ENCODE measurements at places on chromosomes 5 and 9.

DNA sequence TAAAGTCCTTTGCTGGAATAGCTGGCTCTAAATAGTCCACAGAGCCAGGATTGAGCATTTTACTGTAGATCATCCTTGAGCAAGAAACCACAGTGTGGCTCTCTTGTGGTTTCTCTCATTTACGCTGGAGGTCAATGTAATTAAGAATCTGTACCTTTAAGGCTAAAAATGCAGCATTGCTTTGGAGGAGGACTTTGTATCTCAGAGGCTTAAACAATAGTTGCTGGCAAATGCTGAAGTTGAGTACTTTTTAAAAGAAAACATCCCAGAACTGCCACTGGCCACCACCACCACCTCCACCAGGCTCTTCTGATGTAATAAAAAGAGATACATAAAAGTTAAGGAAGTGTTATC, 177.3 kb upstream of the ADAMTSL1 start:
- no peak for DNase-seq

GRCh38 chr9:133355881-133356357, 368 bp downstream of the SURF1 start:
- no peak for DNase-seq

- DNase-seq: peak; percentile 4
These were observed 14.0 kb downstream of the IL33 start for GRCh38 chr9:6229619-6230018.

DNA sequence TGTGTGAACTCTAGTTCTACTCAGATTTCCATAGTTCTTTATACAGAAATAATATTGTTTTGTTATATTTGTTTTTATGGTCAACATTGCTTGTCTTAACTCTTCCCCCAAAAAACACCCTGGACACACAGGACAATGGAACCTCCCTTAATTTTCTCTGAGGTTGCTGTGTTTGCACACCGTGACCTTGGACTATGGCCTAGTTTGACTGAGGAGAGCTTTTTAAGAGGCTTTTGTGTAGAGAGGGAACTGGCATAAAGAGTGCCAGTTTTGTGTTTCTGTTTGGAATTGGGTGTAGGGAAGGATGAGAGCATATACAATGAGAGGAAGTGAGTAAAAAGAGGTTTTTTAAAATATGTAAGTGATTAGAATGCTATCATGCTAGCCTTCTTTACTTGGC, 101.1 kb upstream of the MEF2C start:
- peak; percentile 1 for DNase-seq

- DNase-seq: no peak
These were observed 42.1 kb downstream of the UBQLN1 start for GRCh38 chr9:83665580-83666200.

- no peak for DNase-seq
These were observed 515 bp downstream of the LCP2 start for GRCh38 chr5:170296935-170297588.

DNA sequence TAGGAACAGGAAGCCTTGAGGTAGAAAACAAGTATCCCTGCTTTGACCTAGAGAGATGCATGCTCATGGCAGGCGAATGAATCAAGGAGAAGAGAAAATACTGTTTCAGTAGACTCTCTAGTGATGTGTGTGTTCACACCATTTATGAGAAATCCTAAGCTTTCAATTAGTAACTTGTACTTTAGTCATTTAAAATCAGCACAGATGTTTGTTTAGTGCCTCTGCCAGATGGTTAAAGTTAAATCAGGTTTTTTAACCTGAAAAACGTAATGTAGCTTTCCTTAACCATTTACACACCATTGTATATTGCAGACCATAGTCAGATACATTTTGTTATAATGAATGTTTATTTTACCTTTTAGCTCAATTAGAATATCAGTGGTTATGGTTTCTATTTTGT, 5.0 kb downstream of the TJP2 start:
- no peak for DNase-seq

DNA sequence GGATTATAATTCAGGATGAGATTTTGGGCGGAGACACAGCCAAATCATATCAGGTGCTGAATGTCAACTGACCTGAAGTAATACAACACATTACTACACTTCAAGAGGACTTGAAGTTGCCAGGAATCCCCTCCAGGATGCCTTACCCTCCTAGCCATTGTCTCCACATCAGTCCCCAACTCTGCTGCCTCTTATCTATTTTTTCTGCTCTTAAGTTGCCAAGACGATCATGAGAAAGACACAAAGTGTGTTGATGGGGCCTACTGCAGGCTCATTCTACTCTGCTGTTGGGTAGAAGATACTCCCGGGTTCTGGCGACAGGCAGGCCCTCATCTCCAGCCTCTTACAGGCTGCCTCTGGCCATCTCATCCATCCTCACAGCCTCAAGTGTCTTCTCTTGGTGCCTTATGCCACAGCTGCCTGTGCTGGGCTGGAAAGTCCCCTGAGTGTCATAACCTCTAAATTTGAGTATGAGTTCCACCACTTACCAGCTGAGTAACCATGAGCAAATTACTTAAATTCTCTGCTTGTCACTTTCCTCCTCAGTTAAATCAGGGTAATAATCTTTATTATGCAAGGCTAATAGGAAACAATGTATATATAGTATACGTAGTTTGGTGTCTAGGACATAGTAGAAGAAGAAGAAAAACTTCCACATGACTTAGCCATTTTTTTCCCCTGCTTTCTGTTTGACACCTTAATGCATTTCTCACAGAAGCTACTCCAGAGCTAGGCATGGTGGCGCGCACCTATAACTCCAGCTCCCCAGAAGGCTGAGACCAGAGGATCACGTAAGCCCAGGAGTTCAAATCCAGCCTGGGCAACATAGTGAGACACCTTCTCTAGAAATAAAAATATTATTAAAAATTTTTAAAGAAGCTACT, 73.0 kb upstream of the SNX2 start:
- no peak for DNase-seq

GRCh38 chr5:175107865-175108264, 336.1 kb downstream of the DRD1 start:
- no peak for DNase-seq

GRCh38 chr9:106653213-106653612, 209.8 kb upstream of the ZNF462 start:
- DNase-seq: no peak

DNA sequence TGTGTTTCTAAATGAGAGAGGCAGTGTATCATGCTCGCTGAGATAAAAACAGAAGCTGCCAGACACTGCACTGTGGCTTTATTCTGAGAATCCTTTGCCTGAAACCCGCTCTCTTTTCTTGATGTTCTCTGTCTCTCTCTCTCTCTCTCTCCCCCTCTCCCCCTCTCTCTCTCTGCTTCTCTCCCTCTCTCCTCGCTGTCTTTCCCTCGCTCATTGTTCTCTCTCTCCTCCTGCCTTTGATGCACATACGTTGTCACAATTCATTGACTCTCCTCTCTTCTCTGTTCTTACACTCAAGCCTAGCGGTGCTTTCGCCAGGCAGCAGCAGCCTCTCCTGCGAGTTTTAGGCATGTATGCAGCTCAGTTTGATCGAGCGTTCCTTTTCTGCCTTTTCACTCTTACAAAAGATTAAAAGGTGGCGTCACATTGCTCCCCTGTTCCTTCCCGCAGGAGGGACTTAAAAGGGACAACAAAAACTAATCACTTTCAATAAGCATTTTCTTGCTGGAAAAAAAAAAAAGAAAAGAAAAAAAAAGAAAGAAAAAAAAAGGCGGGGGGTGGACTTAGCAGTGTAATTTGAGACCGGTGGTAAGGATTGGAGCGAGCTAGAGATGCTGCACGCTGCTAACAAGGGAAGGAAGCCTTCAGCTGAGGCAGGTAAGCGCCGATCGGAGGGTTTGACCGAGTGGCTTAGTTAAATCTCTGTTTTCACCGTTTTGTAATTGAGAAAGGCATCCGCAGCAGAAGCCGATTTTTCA, 717.9 kb upstream of the WWC1 start:
- DNase-seq: no peak

DNA sequence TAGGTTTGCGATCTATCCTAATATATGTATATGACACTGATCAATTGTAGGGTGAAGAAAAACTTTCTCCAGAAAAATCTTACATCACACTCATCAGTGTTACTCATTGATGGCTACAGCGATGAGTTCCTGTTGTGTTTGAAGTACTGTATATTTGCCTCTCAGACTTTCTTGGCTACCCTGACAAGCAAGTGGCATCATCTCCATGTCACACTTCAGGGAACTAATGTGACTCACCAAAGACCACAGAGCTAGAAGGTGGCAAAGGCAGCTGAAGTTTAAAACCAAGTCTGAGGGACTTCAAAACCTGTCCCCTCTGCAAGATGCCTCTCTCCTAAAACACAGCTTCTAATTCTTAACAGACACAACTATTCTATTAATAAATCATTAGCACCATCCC, 451.4 kb downstream of the CTNND2 start:
- DNase-seq: no peak

GRCh38 chr5:154205441-154206117, 15.0 kb downstream of the GALNT10 start:
- DNase-seq: no peak

- DNase-seq: no peak
These were observed 131.8 kb downstream of the EFNA5 start for GRCh38 chr5:107538805-107539445.

GRCh38 chr9:91246846-91247245, 114.9 kb downstream of the AUH start:
- DNase-seq: no peak

DNA sequence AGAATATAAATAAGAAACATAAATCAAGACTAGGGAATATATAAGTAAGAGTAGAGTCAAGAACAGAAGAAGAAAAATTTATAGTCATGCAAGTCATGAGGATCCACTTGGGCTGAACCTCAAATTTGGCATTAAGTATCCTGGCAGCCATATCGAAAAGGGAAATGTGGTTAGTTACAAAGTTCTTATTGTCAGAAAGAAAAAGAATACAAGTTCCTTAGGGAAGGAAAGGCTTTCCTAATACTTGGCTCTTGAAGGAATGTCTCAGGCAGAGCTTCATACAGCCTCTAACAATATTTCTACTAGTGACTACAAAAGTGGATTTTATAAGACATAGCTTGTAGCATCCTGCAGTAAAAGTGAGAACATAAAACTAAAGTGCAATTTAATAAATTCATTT, 45.4 kb downstream of the TMEM252 start:
- DNase-seq: no peak

DNA sequence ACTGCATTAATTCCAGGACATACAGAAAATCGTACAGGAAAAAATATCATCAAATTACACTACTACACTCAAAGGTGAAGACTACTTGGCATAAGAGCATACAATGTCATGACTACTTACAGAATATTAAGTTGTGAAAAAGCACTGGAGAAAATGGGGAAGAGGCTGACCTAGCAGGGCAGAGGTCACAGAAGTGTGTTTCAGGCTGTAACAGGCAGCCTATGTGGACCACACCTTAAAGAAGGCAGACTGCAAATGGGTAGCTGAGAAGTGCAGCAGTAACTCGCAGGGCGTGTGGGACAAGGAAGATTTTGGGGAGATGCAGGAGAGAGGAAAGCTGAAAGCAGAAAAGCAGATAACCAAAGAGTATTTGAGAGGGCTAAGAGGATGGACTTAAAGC, 167.0 kb upstream of the PIK3R1 start:
- no peak for DNase-seq

DNA sequence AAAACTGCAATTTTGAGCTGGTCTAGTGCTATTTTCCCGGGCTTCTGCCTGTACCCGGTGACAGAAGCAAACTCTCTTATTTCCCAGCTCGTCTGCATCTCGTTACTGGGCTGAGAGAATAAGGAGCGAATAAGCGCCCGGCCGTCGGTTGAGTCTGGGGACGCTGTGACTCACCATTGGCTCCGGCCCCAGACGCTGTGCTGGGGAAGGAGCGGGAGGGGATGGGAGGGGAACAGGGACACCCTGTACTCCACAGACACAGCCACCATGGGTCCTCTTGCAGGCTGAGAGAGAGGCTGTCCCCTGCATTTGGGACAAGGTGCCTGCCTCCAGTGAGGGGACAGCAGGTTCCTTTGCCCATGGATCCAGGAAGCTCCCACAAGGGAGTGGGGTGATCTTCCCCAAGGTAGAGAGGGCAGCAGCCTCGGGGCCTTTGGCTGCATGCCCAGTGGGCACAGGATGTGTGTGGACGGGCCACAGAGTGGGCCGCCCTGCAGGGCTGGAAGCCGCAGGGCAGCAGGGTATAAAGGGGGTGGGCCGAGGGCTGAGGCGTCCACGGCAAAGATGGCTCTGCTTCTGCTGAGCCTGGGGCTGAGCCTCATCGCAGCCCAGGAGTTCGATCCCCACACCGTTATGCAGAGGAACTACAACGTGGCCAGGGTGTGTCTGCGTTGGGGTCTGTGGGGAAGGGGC, at the start of gene LCN9:
LCN9 (plus strand) TSS at position 552 of the 693 bp plus-strand sequence; CDS start at position 565, 13 bp downstream.
- no peak for DNase-seq

DNA sequence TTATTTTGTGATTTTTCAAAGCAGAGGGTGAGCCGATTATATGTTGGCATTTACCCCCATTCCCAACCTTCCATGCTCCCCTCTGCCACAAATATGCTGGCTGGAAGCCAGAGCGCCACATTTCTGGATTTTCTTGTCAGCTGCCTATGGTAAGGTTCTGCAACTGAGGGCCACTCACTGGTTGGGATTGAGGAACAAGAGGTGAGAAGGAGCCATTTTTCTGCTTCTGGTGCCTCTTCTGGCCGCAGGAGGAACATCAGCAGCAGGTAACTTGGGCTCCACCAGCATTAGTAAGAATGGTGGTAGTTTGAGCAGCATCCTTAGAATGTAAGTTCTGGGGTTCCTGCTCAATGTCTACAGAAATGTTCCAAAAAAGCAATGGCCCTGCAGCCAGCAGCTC, 159.5 kb upstream of the MAST4 start:
- DNase-seq: no peak

DNA sequence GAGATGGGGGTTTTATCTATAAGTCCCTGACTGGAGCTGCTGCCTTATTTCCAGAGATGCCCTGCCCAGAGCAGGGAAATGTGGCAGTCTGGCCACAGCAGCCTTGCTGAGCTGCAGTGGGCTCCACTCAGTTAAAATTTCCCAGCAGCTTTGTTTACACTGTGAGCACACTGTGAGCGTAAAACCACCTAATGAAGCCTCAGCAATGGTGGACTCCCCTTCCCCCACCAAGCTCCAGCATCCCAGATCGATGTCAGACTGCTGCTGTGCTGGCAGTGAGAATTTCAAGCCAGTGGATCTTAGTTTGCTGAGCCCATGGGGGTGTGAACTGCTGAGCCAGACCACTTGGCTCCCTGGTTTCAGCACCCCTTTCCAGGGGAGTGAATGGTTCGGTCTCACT, 208.7 kb upstream of the RAI14 start:
- no peak for DNase-seq

GRCh38 chr5:154664869-154665268, 90.3 kb upstream of the LARP1 start:
- DNase-seq: no peak

DNA sequence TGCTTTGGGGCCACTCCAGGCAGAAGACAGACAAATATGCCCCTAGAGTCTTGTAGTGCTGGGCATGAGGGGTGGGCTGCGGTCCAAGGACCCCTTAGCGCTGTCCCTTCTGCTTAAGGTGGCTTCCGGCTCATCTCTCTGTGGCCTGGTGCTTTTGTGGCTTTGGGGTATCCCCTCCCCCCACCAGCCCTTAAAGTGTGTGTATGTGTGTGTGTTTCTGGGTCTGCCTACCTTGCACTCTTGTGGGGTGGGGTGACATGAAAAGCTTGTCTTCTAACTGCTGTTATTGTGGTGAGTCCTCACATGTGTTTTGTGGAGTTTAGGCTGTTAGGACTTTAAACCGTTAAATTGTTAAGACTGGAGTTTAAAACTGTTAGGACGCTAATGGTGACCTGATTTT, 23.6 kb downstream of the MARCHF6 start:
- DNase-seq: no peak

Measured in NCI-H1092 (cell line).